ENCODE measurements at places on chromosomes 2 and 18.

DNA sequence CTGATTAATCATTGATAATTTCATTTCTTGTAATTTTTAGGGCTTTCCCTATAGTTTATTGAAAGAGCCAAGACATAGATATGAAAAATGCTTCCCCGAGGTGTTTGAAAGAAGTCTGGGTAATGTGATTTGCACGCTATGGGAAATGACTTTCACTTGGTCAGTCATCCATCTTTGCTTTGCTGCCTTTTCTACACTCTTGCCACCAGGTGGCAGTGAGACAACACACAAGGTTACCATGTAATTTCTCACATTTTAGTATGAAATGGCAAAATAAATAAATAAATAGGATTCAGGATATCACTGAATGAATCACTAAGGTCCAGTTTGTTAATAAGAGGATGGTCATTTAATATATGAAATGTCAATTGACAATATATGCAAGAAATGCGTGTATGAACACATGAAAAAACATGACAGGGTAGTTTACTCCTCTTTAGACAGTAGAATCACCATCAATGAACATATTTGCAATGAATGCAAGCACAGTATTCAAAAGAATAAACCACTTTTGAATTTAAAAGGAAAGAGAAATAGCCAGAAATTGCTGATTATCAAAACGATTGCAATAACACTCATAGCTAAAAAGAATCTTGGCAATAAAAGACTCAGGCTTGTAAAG lies 52.2 kb upstream of the KCNH7 start:
- no peak for DNase-seq

GRCh38 chr2:88754585-88755320 lies 63.3 kb downstream of the RPIA start:
- no peak for DNase-seq

DNA sequence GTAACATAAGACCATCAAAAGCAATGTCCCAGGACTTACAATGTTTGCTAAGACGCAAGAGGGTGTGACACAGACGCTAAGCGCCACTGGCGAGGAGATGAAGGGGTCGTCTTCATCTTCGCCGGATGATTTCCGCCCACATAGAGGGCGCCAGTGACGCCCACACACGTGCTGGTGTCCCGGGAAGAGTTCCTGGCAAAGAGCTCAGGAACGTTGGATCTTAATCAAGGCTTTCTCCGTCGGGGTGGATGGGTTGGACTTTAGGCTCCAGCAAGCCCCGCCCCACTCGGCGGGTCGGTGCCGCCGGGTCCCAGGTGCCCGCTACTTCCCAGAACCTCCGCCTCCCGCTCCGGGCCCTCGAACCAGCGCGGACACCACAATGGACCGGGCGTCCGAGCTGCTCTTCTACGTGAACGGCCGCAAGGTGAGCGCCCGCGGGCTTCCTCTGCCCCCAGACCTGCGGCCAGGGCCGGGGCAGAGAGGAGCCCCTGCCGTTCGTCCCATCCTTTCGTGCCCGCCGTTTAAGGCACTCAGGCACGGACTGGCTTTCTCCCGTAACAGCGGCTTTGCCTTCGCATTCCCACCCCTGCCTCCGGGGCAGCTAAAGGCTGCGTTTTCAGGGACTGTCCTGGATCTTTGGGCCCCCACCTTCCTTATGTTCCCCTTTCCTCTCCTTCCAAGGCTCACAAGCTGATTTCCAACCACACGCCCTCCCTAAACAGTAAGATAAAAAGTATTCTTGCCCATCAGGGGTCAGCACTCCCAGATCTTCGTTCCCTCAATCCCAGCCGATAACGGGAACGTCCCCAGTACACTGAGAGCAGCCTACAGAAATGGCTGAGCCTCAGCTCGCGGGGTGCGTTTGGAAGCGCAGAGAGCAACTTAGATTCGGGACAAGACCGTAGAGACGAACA lies at the start of gene AOX1:
TSS of gene AOX1 (plus strand) at position 285 of the 914 bp plus-strand sequence. CDS start at position 380, 95 bp downstream.
- no peak for DNase-seq

GRCh38 chr2:177239932-177240630 lies 24.4 kb downstream of the NFE2L2 start:
- no peak for DNase-seq

All from stimulated activated CD4-positive, alpha-beta T cell treated with anti-CD3 and anti-CD28 coated beads, Interleukin-1b, Interleukin-23, amount 100 ng/mL, for 1 hour (primary cell).